Left lobe of liver (tissue), 2 donors: ENCODE measurements at places on chromosomes 7 and 10. TPM values are rescaled to one million over a fixed set of nuclear protein-coding genes. Genes with fewer than 3 reads are reported as not detected.

Gene CALCR
- not detected for total RNA-seq

Gene SOSTDC1
- total RNA-seq, result not detected

Gene CCDC172
- total RNA-seq, result not detected

Gene SEMA3A
- 0.58 TPM for total RNA-seq

Gene FAM180A
- total RNA-seq, result 4.8 TPM

Gene MEST
- 44.4 TPM for total RNA-seq

Gene FFAR4
- total RNA-seq, result 0.25 TPM

Gene FRAT1
- total RNA-seq, result 10.0 TPM

Gene CAPZA2
- total RNA-seq, result 83.7 TPM

Gene TLL2
- total RNA-seq, result not detected

Gene SPDYE8
- not detected for total RNA-seq

Gene PALD1
- 1.1 TPM for total RNA-seq

Gene IKZF1
- 2.8 TPM for total RNA-seq

Gene EPHB6
- total RNA-seq, result 5.1 TPM

Gene HMX2
- not detected for total RNA-seq

Gene KCNIP2
- 1.4 TPM for total RNA-seq

Gene CYP3A5
- total RNA-seq, result 564 TPM

Gene TMEM273
- 1.9 TPM for total RNA-seq

Gene ATOH7
- 1.2 TPM for total RNA-seq

Gene FZD8
- 5.7 TPM for total RNA-seq

Gene WIPF3
- 0.73 TPM for total RNA-seq

Gene PRKAR2B
- total RNA-seq, result 2.0 TPM

Gene SLC13A4
- 0.35 TPM for total RNA-seq

Gene ACSM6
- total RNA-seq, result not detected

Gene OR2A7
- 1.9 TPM for total RNA-seq

Gene CALN1
- total RNA-seq, result 0.45 TPM

Gene PI4K2A
- 5.6 TPM for total RNA-seq

Gene PLCE1
- total RNA-seq, result 0.28 TPM

Gene ENTPD1
- 1.9 TPM for total RNA-seq

Gene TRIM50
- total RNA-seq, result not detected

Gene CXCL12
- 50.3 TPM for total RNA-seq

Gene YAE1
- total RNA-seq, result 6.4 TPM

Gene FGFR2
- total RNA-seq, result 22.6 TPM

Gene CADPS2
- total RNA-seq, result 13.2 TPM

Gene NRCAM
- total RNA-seq, result 1.1 TPM

Gene POLR2J2
- total RNA-seq, result 3.7 TPM

Gene PTF1A
- not detected for total RNA-seq

Gene TDRD1
- 0.05 TPM for total RNA-seq

Gene KNDC1
- 8.5 TPM for total RNA-seq

Gene EN2
- not detected for total RNA-seq

Gene ANKRD61
- not detected for total RNA-seq

Gene AKR1C8
- total RNA-seq, result 24.7 TPM

Gene SFXN2
- 25.5 TPM for total RNA-seq

Gene TACR2
- total RNA-seq, result not detected
